ENCODE measurements at places on chromosomes 4 and X. TPM values are rescaled to one million over a fixed set of nuclear protein-coding genes. Genes with fewer than 3 reads are reported as not detected.
A peak's percentile ranks its signal among the peaks of the same experiment; 100 is the strongest.

The GLRA2 gene
- total RNA-seq = not detected

The NEIL3 gene
- total RNA-seq = 0.35 TPM

The RHOH gene
- 14.1 TPM for total RNA-seq

DNA sequence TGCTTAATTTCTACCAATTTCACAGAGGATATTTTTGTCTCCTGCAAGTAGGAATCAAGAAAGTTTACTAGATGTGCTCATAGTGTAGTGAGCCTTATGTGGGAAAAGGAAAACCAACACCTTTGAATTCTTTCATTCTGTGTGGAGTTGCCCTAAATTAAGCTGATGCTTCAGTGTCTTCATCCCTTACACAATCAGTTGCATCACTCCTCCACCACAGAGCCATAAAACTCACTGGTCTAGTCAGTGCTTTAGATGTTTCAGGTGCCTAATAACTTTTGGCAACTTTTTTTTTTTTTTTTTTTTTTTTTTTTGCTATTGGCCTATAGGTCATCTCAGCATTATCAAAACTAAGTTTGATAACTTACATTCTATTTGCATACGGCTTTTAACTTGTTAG, 41.5 kb downstream of the HHIP start:
- H3K27me3 ChIP-seq = no peaks in the 10 kb centered on the region
- no peaks in the 10 kb centered on the region for H3K4me1 ChIP-seq
- no peak overlapping the region for H3K27ac ChIP-seq

- H3K4me3 ChIP-seq = no peak overlapping the region
- DNase-seq = no peak
- no peaks in the 10 kb centered on the region for H3K4me1 ChIP-seq
- H3K27me3 ChIP-seq = no peaks in the 10 kb centered on the region
- no peaks in the 10 kb centered on the region for H3K36me3 ChIP-seq
- no peak overlapping the region for H3K27ac ChIP-seq
These were observed 354.3 kb downstream of the GPAT3 start for GRCh38 chr4:83890231-83890630.

DNA sequence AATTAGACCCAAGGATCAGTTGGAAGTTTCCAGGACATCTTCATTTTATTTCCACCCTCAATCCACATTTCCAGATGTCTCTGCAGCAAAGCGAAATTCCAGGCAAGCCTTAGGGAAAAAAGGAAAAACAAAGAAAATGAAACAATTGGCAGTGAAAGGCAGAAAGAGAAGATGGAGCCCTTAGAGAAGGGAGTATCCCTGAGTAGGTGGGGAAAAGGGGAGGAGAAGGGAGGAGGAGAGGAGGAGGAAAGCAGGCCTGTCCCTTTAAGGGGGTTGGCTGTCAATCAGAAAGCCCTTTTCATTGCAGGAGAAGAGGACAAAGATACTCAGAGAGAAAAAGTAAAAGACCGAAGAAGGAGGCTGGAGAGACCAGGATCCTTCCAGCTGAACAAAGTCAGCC, at the start of gene PLP1:
Gene PLP1, plus strand, starts transcription at position 295 of the 400 bp plus-strand sequence. CDS start 156 bp downstream, outside the sequence.
- DNase-seq = no peak
- H3K27me3 ChIP-seq = peaks cover 8% of the 10 kb centered on the region
- H3K4me3 ChIP-seq = no peak within 1 kb of the TSS
- no peaks in the 10 kb centered on the region for H3K36me3 ChIP-seq

- no peak overlapping the region for H3K27ac ChIP-seq
- no peak overlapping the region for H3K4me3 ChIP-seq
- no peaks in the 10 kb centered on the region for H3K4me1 ChIP-seq
- H3K36me3 ChIP-seq = no peaks in the 10 kb centered on the region
- no peaks in the 10 kb centered on the region for H3K27me3 ChIP-seq
- DNase-seq = peak; percentile 44
These were observed 204.5 kb upstream of the PSAPL1 start for GRCh38 chr4:7638984-7639789.

DNA sequence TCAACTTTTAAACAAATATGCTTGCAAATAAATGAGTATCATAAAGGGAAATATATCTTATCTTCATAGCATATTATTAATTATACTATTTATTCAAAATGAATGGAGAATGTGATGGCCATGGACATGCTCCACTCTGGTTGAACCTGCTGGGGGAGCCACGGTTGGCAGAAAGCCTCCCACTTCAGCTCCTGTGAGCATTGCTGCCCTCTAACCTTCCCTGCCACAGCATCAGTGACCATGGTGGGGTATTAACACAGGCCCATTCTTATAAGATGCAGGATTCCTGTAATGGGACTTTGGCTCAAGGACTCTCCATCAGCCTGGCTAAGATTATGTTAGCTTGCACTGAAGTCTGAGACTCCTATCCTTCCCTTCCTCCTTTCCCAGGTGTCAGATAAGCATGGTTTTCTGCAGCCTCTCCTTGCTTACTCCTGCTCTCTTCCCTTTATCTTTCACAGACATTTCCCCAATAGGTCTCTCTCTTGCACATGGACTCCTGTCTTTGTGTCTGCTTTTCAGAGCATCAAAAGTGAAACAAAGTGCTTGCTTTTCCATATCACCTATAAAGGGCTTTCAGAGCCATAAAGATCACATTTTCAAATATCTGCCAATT, 4.9 kb upstream of the ABRAXAS1 start:
- no peak overlapping the region for H3K27ac ChIP-seq
- no peaks in the 10 kb centered on the region for H3K27me3 ChIP-seq
- peaks cover 5% of the 10 kb centered on the region for H3K4me1 ChIP-seq
- H3K4me3 ChIP-seq = no peak overlapping the region
- DNase-seq = no peak
- H3K36me3 ChIP-seq = no peaks in the 10 kb centered on the region

DNA sequence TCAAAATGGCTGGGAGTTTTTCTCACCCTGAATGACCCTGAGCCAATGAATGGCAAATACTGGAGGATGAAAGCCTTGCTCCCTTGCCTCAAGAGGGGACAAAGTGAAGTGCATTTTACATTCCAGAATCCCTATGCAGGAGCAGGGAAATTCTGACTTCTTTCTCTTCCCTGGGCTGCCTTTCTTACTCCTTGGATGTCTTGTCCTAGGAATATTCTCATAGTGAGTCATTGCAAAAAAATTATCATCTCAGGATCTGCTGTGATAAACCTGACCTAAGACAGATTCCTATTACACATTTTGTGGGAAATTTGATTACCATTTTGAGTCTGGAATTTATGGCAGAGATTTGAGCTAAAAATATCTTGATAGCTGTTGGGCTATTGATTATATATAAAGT, 199.9 kb downstream of the TMA16 start:
- H3K36me3 ChIP-seq = no peaks in the 10 kb centered on the region
- no peak overlapping the region for H3K27ac ChIP-seq
- DNase-seq = no peak

GRCh38 chr4:122876456-122876855, 45.9 kb downstream of the NUDT6 start:
- no peak for DNase-seq
- no peaks in the 10 kb centered on the region for H3K36me3 ChIP-seq

GRCh38 chr4:145066063-145066501, 31.9 kb downstream of the ANAPC10 start:
- no peak overlapping the region for H3K27ac ChIP-seq
- H3K36me3 ChIP-seq = no peaks in the 10 kb centered on the region
- H3K4me3 ChIP-seq = no peak overlapping the region
- DNase-seq = no peak
- no peaks in the 10 kb centered on the region for H3K4me1 ChIP-seq
- H3K27me3 ChIP-seq = no peaks in the 10 kb centered on the region

GRCh38 chr4:146981651-146982050, 36.0 kb upstream of the TTC29 start:
- no peak overlapping the region for H3K27ac ChIP-seq
- no peaks in the 10 kb centered on the region for H3K27me3 ChIP-seq
- no peaks in the 10 kb centered on the region for H3K36me3 ChIP-seq
- H3K4me1 ChIP-seq = peaks cover 7% of the 10 kb centered on the region
- H3K4me3 ChIP-seq = no peak overlapping the region
- peak; percentile 83 for DNase-seq

DNA sequence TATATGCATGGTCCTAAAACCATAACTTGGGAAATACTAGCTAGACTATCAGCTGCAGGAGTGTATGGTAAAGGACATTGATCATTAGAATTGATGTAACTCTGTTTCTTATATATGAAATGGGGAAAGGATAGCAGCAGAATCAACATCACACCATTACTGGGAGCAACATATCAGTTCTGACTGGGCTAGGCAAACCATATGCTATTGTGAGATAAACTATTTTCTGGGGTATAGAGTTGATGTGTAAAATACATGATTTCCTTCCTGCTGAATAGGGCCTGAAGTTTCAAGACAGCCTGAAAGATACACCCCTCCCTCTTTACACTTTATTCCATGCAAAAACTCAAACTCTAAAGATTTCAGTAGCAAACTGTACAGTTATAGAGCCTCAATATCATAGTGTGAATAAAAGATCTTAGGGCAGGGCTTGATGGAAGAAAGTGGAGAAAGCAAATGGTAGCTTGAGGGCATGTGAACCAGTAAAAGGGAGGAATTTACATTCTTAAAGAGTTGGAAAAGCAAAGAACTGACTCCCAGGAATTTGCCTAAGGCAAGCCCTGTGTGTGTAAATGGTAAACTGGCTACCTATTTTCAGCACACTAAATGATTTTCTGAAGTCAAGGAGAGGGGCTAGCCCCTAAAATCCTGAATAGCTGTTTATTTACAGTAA, 404.1 kb downstream of the MAPK10 start:
- peaks cover under 1% of the 10 kb centered on the region for H3K4me1 ChIP-seq
- peak overlapping the region; percentile 63 for H3K27ac ChIP-seq
- no peak for DNase-seq
- H3K27me3 ChIP-seq = no peaks in the 10 kb centered on the region

- H3K4me3 ChIP-seq = no peak overlapping the region
- H3K27ac ChIP-seq = no peak overlapping the region
- H3K4me1 ChIP-seq = peaks cover 9% of the 10 kb centered on the region
- H3K27me3 ChIP-seq = no peaks in the 10 kb centered on the region
- no peak for DNase-seq
- peaks cover 40% of the 10 kb centered on the region for H3K36me3 ChIP-seq
These were observed 21.1 kb downstream of the CTBP1 start for GRCh38 chr4:1227816-1228215.

- DNase-seq = no peak
- H3K36me3 ChIP-seq = no peaks in the 10 kb centered on the region
- no peaks in the 10 kb centered on the region for H3K4me1 ChIP-seq
- H3K4me3 ChIP-seq = no peak overlapping the region
These were observed 24.6 kb upstream of the LRBA start for GRCh38 chr4:151039733-151040132.

DNA sequence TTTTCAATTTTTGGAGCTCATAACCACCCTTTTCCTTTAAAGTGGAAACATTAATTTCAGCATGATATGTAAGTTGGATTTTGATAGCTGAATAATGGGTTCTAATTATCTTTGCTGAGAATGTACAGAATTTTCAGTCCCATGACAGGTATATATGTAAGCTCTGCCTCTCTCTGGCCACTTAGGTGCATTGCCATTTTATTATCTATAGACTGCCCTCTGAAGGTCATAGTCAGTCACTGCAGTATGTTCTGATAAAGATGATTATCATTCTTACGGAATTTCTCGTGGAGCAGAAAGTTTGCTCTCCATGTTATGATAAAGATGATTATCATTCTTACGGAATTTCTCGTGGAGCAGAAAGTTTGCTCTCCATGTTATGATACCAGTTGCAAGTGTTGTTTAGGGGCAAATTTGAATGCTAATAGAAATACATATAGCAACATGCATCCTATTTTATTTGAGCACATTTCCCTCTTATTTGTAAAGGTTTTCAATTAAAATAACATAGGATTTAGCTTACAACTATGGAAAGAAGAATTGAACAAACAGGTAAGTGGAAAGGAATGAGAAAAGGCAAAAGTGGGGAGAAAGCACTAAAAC, 10.4 kb downstream of the AFP start:
- no peaks in the 10 kb centered on the region for H3K36me3 ChIP-seq
- H3K27me3 ChIP-seq = no peaks in the 10 kb centered on the region
- H3K4me3 ChIP-seq = no peak overlapping the region
- DNase-seq = no peak
- H3K4me1 ChIP-seq = no peaks in the 10 kb centered on the region

Measured in kidney (tissue), 22 donors.